NCI-H1436 treated with DMSO at 0.1 percent for 48 hours (cell line): ENCODE measurements at places on chromosomes 2 and 18.

DNA sequence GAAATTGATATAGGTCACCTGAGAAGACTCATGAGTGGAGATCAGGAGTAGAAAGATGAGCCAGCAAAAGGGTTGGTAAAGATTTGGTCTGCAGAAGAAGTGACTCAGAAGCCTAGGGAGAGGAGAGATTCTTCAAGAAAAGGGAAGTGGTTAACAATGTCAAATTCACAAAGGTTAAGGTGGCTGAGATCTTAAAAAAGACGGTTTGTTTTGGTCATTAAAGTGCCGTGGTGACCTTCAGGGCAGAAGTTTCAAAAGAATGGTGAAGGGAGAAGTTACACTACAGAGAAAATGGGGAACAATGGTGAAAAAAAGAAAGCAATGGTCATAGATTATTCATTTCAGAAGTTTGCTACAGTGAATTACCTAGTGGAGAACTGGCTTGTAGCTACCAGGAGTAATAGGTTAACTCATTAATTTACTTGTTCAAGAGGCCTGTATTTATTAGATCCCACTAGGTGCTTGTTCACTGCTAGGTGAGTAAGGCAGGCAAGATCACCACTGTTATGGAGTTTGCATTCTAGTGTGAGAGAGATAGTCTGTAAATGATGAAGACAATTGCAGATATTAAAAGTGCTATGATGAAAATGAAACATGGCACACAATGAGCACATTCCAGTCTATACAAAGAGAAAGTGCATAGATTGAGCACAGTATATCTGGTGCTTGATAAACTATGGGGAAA, 43.0 kb downstream of the FBXO48 start:
- no peak for DNase-seq

DNA sequence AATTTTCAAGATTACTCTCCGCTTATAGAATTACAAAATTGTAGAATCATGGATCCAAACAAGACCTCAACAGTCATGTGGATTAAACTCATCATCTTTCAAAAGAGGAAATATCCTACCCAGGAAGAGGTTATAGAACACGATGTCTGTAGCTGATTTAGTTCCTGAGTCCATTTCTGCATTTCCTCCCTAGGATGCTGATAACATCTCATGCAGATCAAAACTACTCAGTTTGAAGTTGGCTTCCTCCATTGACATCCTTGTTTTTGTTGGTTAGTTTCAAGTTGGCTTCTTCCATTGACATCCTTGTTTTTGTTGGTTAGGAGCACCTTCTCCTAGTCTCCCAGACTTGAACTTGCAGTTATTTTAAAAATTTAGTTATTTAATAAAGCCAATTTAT, 147.5 kb downstream of the PARD3B start:
- DNase-seq, result no peak

DNA sequence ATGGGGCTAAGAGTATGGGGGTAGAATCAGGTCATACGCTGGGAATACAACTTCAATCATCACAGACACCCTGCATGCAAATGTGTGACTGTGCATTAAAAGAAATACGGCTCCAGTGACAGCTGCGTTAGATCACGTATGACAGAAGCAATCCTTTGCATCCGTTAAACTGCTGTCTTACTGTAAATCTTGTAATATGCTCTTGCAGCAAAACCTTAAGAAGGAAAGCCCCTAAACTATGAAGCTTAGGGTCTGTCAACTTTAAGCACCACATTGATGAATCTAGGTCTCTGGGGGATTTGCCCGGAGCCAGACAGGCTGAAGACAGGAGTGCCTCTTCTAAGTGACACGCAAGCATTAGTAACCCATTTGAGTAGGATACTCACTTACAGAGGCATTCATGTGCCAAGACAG, 84.7 kb upstream of the EML6 start:
- DNase-seq, result no peak

DNA sequence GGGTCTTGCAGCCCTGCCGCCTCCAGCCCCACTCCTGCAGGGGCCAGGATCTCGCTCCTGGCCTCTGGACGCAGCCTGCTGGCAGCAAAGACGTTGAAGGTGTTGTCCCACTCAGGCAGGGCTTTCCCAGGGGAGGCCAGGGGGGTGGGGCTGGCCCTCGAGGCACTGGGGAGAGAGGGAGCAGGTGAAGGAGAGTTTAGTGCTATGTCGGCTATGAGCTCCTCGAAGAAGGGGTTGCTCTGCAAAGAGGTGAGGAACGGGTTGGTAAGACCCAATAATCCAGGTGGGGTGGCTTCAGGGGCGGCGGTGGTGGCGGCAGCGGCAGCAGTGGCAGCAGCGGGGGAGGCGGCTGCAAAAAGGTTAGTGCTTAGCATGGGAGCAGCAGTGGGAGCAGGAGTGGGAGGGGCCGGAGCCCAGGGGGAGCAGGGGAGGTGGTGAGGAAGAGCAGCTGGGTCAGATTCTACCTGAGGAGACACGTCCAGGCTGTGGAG, 9.7 kb upstream of the SFXN5 start:
- no peak for DNase-seq

GRCh38 chr2:98901702-98902101, 34.3 kb downstream of the CRACDL start:
- no peak for DNase-seq

DNA sequence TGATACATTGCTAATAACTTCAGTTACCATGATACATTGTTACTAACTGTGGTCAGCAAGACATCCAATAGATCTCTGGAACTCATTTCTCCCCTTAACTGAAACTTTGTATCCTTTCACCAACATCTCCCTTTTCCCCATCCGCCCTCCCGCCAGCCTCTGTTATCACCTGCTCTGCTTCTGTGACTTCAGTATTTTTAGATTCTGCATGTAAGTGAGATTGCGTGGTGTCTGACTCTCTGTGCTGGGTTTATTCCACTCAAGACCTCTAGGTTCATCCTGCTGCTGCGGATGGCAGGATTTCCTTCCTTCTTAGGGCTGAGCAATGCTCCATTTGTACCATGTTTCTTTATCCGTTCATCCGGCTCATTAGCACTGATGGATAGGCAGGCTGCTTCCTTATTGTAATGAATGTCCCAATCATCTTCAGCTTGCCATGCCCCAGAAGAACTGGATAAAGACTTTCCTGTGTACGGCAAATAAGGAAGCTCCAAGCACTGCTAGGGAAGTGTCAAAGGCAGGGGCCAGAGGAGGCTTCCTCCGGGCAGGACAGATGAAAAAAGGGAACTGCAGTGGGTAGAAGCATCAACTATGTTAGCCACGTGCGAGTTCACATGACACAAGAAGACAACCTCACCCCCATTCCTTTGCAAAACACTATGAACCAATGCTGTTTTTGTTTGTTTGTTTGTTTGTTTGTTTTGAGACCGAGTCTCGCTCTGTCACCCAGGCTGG, 113.4 kb downstream of the EIPR1 start:
- no peak for DNase-seq
